Anterior cingulate cortex (tissue), 58 donors: ENCODE measurements at places on chromosomes 6 and 20.

GRCh38 chr6:33597551-33598322 is 17.7 kb upstream of the BAK1 start:
- no peak for DNase-seq

GRCh38 chr6:8082954-8083858 is 19.0 kb upstream of the BLOC1S5 start:
- no peak for DNase-seq

DNA sequence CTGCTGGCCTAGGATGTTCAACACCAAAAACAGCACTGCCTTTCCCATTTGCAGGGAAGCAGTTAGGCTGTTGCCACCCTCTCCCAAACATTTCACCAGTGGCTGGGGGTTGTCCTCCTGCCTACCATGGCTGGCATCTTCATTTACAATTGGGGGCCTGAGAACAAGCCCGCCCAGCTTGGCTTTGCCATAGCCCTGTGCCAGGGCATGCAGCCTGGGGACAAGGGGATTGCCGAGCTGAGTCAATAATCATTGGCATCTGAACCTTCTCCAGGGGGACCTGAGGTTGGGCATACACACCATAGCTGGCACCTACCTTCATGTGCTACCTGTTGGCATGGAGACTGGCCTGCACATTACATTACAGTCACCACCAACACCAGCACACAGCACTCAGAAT is 345.1 kb downstream of the KHDRBS2 start:
- DNase-seq, result no peak

- DNase-seq, result peak; percentile 61
Observed at GRCh38 chr6:13488015-13488895, 855 bp upstream of the GFOD1 start.

DNA sequence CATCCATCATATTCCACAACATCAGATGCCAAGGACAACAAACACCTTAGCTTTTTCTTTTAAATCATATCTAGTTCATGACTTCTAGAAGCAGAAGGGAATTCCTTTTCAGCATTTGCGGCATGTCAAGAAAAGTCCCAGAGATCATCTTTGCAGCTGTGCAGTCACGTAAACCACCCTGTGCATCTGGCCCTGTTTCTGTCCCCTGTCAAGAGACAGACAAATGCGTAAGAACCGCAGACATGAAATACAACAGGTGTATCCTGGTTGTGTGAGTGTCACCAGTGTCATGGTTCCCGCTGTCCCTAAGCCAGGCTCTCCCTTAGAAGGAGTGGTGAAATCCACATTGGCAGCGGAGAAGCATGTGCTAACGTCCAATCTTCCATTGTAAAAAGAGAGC is 28.1 kb downstream of the LY86 start:
- DNase-seq, result no peak

GRCh38 chr20:3669710-3670367 is 6.6 kb upstream of the GFRA4 start:
- no peak for DNase-seq

DNA sequence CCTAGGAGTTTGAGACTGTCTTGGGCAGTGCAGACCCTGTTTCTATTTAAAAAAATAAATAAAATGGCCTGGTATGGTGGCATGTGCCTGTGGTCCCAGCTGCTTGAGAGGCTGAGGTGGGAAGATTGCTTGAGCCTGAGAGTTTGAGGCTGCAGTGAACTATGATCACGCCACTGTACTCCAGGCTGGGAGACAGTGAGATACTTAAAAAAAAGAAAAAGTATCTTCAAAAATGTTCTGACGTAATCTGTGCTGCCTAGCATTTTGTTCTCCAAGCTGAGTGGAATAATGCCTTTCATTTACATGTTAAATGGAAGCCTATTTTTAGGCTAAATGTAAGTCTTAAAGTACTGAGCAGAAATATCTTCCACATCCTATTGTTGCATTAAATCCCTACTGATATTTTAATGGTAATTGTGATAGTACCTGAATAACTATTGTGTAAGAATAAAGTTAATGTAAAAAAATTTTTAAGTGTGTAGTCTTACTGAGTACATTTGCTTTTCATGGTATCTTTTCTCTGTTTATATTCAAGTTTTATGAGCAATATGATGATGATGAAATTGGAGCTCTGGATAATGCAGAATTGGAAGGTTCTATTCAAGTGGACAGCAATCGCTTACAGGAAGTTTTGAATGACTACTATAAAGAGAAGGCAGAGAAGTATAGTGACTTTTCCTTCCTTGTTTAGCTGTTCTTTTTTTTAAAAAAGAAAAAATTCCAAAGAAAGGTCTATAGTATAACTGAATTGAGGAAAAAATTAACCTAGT is 4.2 kb upstream of the ZC2HC1B start:
- DNase-seq, result no peak

- peak; percentile 77 for DNase-seq
Observed at GRCh38 chr6:43228951-43229802, at the start of gene DNPH1. TSS of gene DNPH1 (minus strand) at chr6:43229481. CDS start at chr6:43229456, 25 bp downstream.

DNA sequence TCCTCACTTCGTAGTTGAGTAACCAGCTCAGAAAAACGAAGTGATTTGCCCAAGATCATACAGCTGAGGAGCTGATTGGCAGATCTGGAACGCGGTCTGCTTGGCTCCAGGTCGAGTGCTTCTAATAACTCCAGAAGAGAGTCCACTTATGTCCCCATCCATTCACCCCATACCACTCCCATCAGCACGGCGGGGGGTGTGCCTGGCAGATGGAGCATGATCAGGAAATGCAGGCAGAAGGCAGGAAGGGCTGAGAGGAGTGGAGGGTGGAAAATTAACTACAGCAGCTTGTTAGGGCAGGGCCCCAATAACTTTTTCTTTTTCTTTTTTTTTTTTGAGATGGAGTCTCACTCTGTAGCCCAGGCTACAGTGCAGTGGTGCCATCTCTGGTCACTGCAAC is 15.0 kb downstream of the FITM2 start:
- DNase-seq, result no peak

- no peak for DNase-seq
Observed at GRCh38 chr20:36279362-36279761, 26.8 kb upstream of the DLGAP4 start.

- no peak for DNase-seq
Observed at GRCh38 chr6:132598473-132598872, 8.9 kb upstream of the TAAR5 start.

DNA sequence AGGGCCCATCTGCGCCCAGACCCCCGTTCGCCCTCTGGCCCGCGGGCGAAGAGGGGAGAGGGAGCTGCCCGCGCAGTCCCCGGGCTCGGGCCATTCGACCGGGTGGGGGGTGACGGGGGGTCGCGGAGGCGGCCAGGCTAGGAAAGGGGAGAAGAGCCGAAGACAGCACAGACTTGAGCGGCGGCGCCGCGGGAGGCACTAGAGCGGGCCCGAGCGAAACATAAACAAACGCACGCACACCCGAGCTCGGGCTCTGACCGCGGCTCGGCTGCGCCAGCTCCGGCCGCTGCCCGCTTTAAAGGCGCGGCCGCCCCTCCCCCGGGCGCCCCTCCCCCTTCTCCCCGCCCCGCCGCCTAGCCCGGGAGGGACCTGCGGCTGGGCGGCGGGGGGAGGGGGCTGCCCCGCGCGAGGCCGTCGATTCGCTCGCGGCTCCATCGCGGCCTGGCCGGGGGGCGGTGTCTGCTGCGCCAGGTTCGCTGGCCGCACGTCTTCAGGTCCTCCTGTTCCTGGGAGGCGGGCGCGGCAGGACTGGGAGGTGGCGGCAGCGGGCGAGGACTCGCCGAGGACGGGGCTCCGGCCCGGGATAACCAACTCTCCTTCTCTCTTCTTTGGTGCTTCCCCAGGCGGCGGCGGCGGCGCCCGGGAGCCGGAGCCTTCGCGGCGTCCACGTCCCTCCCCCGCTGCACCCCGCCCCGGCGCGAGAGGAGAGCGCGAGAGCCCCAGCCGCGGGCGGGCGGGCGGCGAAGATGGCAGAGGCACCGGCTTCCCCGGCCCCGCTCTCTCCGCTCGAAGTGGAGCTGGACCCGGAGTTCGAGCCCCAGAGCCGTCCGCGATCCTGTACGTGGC is at the start of gene FOXO3:
Gene FOXO3, plus strand, starts transcription at position 455 of the 846 bp plus-strand sequence. Its CDS starts 292 bp downstream, at position 747.
- peak; percentile 75 for DNase-seq

DNA sequence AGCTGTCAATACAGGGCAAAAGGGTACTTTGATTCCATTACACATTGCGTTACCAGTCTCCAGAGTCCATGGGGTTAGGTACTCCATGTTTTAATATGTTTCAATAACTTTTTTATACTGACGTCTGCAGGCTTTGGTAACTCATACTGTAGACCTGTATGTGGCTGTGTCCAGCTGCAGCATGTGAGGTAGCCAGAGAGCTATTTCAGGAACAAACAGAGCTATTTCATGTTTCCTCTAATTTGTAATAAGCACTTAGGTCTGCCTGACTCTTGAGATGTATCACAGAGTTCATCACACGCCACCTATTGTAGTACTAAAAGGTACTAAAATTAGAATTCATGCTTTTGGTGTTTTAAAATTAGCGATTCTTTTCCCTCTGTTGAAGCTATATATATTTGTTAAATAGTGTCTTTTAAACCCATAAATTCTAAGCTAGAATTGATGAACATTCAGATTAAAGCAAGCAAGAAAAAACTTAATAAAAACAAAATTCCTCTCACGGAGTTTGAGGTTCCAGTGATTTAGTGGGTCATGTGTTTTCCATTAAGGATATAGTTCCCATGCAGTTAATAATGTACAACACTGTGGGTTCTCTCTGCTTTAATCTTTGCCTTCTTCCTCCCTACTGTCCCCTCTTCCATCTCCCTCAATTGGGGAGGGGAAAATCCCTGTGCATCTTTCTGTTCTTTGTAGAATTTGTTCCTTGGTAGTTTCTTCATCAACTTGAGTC is 37.0 kb downstream of the FOXO3 start:
- no peak for DNase-seq

- DNase-seq, result no peak
Observed at GRCh38 chr6:5427586-5427985, 166.3 kb downstream of the FARS2 start.

- no peak for DNase-seq
Observed at GRCh38 chr6:50962213-50962759, 143.6 kb downstream of the TFAP2B start.

DNA sequence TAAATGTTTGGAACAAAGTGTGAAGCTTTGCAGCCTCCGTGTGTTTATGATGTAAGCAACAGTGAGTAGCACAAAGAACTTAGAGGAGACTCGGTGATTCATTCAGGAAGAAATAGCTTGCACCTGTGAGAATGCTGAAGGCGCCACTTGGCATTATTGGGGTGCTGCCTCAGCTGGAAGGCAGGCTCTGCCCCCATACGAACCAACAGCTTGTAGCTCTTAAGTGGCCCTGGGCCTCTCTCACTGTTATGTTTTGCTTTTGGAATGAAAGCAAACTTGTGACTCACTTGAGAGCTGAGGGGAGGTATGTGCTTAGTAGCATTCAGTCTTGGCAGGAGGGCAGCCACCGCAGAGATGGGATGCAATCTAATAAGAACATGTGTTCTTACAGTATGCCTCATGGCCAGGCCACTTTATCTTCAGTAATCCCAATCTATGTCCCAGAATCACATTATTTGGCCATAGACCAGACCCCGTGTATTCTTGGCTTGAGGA is 310.7 kb downstream of the EYA4 start:
- DNase-seq, result no peak

- DNase-seq, result no peak
Observed at GRCh38 chr6:139882234-139882633, 507.8 kb upstream of the CITED2 start.

- DNase-seq, result no peak
Observed at GRCh38 chr6:106272287-106272686, 53.3 kb downstream of the ATG5 start.

DNA sequence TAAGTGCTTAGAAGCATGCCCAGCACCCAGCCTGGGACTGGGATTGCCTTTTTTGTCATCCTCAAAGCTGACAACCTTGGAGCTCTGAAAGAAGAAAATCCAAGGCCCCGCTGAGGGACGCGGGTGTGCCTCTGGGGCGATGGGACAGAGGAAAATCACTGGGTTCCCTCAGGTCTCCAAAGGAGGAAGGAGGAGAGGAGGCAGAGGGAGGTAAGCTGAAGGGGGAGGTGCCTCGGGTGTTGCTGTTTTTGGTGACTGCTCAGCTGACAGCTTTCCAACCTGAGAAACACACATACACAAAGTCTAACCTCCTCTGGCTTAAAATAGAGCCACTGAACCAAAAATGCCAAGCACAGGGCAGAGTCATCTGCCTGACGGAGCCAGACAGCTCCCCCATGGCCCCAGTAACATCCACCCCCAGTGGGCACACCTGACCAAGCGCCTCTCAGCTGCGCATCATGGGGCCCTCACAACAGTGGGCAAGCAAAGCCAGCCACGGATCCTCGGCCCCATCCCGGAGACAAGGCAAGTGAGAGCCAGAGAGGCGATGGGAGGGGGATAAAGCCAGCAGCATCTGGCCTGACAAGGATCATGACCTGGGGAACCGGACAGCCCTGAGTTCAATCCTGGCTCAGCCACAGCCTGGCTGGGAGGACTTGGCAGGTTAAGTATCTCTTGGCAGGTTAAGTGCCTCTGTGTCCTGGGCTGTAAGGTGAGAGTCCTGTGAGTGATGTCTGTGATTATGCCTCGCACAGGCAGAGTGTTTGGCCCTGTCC is 3.2 kb upstream of the KCNK15 start:
- DNase-seq, result no peak

- DNase-seq, result no peak
Observed at GRCh38 chr20:46715292-46715756, 5.9 kb downstream of the SLC2A10 start.

GRCh38 chr6:15837205-15837604 is 174.4 kb upstream of the DTNBP1 start:
- DNase-seq, result no peak

DNA sequence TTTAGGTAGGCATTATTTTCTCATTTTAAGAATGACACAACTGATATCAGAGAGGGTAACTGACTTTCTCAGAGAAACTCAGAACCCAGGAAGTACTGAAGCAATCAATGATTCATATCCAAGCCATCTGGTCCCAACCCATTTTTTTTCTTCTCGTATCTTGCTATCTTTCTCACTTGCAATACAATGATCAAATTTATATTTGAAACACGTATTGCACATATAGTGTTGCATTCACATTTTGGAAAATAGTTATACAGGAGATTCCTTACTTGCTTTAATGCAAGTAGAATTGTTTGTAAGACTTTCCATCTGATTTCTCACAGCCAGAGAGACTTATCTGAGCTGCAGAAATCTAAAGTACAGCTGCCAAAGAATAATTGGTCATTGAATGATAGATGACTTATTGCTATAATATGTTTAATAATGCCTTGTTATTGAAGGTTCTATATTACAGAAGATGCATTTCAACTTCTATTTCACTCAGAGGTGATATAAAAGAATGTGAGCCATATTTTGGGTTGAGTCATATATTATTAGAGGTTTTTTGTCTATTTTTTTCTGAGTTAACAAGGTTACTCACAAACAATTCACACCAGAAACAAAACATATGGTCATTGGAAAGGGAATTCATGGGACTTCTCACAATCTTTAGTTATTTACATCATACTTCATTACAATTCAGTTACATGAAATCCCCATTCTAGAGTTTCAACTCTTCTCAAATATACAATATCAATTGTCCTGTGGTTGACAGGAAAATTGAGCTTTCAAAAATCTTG is 337.5 kb upstream of the CITED2 start:
- no peak for DNase-seq

- no peak for DNase-seq
Observed at GRCh38 chr6:33566182-33567084, 13.6 kb downstream of the BAK1 start.

DNA sequence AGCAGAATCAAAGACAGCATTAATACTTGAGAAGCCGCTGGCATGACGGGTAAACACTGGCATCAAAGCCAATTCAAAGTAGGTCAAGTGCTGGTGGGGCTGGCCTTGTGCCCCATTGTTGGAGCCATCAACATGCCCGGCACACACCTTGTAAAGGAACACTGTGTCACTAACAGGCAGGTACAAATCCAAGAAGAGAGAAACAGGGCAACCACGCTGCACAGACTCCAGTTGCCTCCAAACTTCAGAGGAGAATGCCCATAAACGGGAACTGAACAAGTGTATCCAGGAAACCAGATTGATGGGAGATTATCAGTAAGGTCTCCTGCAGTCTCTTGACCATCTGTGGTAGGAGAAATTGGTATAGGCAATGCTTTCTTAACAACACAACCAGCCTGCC is 127.0 kb upstream of the STXBP5 start:
- peak; percentile 62 for DNase-seq
